Central memory CD4-positive, alpha-beta T cell (primary cell): ENCODE measurements at places on chromosomes 1 and 21.

DNA sequence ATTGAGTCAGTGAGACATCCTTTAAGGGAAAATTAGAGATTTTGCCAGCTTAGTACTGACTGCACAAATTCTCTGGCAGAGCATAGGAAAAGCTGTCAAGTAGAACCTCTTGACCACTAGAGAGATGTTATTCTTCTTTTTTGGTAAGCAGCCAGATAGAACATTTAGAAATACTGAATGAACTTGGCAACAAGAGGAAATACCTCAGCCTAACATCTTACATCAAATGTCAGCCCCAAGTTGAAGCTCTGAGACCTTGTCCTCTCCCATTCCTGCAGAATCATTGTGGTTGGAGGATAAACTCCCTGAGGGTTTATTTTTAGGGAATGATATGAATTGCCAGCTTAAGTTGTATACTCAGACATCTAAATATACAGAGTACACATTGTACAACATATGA lies 53.5 kb downstream of the MIGA1 start:
- DNase-seq = no peak

DNA sequence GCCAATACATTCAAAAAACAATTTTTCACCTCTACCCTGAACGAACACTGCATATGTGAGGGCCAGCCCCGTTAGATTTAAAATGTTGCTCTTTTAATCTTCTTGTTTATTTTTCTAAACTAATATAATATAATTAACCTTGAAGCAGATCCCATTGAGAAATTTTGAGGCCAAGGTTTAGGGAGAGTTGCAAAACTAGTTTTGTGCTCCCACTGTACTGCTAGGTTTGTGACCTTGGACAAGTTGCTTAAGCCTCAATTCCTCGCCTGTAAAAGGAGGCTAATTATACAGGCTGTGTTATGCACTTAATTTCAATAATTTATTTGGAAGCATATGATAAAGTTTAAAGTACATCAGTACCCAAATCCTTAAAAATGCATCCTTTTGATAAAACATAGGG lies 3.7 kb downstream of the IL23R start:
- no peak for DNase-seq

- DNase-seq = no peak
These were observed 109.8 kb downstream of the KCNK2 start for GRCh38 chr1:215192306-215192705.

- DNase-seq = no peak
These were observed 39.7 kb downstream of the SLC35A3 start for GRCh38 chr1:100009458-100009857.

GRCh38 chr1:219189021-219189824 lies 15.5 kb downstream of the LYPLAL1 start:
- no peak for DNase-seq

- no peak for DNase-seq
These were observed 31.6 kb upstream of the ARHGEF10L start for GRCh38 chr1:17507915-17508314.

DNA sequence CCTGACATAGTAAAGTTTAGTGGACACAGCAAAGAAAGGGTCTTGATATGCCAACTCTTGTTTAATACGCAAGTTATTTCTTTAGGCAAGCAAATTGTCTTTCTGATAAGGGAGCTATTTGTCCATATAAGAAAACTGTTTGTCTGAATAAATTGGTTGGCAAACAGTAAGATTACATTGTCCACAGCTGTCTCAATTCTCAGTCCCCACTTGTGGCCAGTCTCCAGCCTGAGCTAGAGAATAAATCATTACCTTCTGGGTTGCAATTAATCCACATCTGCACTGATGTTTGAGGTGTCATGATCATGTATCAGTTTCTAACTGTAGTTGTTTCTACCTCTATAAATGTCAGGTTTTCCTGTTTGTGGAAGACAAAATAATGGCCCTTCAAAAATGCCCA lies 60.0 kb upstream of the TNR start:
- no peak for DNase-seq

DNA sequence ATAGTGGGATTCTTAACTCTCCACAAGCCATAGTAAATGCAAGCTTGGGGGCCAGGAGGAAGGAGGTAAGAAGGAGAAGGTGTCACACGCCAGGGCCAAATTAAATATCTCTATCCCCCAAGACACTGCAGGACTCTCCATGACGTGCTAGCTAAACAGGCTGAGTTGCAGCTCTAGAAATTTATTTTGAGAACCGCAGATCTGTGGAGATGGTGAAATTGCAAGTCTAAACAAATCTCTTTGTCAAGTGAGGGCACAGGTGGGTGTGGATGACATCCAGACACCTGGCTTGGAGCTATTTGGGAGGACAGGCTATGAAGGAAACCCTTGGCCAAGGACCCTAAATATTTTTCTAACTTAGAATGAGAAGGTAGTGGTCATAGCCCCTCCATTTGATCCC lies 39.5 kb upstream of the USP1 start:
- DNase-seq = no peak

GRCh38 chr21:31571879-31572278 lies 87.6 kb upstream of the SOD1 start:
- no peak for DNase-seq

- DNase-seq = no peak
These were observed 22.8 kb upstream of the LBR start for GRCh38 chr1:225450491-225451191.

GRCh38 chr21:32626621-32627196 lies 14.5 kb upstream of the CFAP298 start:
- no peak for DNase-seq

GRCh38 chr1:92957030-92957734 lies 4.1 kb downstream of the DIPK1A start:
- DNase-seq = no peak

DNA sequence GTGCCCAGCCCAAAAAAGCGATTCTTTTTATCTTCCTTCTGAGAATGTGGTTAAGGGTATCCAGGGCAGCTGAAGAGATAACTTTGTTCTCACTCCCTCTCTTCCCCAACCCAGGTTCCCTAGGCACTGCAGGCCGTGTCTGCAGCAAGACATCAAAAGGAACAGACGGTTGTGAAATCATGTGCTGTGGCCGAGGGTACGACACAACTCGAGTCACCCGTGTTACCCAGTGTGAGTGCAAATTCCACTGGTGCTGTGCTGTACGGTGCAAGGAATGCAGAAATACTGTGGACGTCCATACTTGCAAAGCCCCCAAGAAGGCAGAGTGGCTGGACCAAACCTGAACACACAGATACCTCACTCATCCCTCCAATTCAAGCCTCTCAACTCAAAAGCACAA lies 11.4 kb downstream of the WNT2B start:
- DNase-seq = no peak

GRCh38 chr1:32958827-32959226 lies 5.8 kb downstream of the RNF19B start:
- DNase-seq = no peak

DNA sequence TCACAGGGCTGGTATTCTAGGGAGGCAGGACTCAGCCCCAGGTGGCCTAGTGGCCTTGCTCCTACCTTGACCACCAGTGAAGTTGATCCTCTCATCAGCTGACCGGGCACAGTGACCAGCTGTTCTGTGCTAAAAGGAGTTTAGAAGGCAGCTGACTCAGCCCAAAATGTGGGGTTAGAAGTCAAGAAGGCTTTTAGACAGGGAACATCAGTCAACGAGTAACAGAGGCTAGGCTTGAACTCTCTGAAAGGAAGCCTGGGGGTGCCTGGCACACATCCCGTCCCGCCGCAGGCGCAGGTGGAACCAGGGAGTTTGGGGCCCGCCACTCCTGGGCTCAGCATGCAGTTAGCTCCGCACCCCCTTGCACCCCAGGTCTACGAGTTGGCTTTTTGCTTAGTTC lies 114.9 kb upstream of the SLC45A1 start:
- DNase-seq = no peak

DNA sequence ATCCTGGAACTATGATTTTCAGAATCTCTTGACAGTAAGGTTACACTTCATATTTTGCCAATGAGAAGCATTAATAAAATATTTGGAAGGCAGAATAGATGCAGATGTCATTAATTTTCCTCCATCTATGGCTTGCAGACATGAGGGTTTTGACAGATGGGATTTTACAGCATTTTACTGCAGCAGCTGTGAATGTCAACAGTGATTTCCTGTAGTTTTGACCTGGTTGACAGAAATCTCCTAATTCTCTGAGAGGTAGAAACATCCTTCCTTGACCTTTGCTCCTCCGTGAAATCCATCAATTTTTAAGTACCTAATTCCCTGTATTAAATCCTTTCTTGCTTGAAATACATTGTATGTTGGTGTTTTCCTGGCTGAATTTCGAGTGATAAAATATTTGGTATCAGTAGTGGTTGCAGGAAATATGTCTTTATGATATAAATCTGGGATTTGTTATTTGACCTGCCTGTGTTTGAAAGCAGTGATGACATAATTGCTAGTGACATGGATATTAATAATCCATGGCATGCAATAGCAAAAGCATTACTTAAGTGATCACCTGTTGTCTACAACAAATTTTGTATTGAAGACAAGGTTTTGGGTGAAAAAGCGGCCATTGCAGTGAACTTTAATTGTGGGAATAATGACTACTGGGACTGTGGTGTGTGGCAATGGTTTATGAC lies 73.9 kb downstream of the HLX start:
- no peak for DNase-seq

GRCh38 chr21:14072761-14073535 lies 137.8 kb downstream of the LIPI start:
- DNase-seq = no peak

GRCh38 chr1:39082811-39083576 lies 56.8 kb downstream of the NDUFS5 start:
- no peak for DNase-seq

DNA sequence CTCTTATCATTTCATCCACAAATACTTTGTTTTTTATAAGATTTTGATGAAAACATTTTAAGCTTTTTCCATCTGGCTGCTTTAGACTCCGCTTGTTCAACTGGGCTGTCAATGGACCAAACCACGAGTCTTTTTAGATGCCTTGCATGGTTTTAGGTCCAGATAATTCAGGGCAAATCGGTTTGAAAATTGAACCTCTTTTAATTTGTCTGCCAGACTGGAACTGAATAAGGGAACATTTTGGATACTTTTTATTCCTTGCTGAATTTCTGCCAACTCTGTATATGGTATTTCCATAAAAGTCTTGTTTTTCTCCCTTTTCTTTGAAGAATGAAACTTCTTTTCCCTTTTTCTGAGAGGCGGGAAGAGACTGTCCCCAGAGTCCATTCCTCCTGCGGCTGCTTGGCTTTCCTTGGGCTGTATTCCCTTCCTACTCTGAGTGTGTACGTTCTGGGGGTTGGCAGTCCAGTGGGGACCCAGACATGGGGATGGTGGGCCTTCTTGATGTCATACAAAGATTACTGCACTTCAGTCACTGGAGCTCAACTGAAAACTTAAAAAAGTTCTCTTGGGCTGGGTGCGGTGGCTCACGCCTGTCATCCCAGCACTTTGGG lies 46.5 kb upstream of the CNN3 start:
- DNase-seq = no peak

DNA sequence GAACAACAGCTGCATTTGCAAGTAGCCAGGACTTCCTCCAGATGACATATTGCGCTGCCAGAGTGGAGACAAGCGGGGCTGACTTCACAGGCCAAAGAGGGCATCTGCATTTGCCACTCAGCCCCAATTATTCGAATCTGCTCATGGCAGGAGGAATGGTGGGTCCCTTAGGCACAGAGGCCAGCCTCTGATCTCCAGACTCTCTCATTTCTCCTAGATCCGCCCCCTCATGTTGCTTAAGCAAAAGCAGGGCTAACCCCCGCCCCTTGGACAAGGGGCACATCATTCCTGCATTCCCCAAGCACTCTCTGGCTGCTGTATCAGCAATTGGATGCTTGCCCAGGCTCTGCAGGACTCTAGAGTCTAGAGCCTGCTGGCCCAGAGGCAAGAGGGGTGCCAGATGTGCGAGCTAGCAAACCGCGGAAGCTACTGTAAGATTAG lies 262.4 kb downstream of the ST6GALNAC3 start:
- no peak for DNase-seq

DNA sequence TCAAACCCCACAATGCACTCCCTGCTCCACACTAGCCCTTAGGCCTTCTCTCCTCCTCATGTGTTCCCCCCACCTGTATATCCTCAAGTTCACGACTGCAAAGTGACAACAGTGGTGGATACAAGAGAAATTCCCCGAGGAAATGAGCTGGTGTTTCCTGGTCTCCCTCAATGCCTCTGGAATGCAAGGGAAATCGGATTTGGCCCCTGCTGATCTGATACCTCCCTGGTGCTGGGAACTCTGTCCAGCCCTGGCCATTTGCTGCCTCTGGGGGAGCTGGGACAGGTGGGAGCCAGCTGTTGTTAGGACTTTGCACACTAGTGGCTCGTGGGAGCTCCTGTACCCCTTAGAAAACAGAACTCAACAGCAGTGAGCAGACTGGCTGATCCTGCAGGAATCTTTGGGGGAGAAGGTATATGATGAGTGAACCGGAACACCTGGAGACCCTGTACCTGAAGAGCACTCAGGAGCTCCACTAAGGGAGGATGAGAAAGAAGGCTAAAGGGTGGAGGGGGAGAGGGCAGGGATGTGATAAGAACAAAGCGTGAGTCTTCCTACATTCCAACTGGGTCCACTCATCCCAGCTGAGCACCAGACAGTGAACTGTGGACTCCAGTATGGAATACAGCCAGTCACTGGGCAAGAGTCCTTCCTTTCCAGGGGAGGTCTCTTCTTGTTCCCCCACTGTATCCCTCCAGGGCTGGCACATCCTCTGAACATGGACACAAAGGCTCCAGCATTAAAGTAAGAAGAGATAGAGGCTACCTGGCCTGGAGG lies 69.3 kb downstream of the PLXNA2 start:
- no peak for DNase-seq

DNA sequence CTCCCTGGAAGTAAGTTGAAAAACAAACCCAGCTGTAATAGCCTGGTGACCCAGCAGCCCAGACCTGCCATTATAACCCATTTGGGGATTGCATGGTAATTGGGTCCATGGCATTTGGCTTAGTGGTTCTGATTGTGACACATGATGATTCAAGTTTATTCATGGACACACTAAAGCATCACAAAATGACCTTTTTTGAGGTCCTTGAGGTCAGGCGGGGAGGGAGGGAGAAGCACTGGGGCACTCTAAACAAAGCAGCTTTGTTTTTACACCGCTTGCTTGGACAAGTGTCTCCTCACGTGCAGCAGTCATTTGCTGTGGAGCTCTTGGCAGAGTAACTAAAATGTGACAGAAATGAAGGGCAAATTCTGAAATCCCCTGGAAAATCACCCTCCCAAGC lies 241.0 kb upstream of the SGIP1 start:
- DNase-seq = no peak

- no peak for DNase-seq
These were observed 522 bp downstream of the SLC45A1 start for GRCh38 chr1:8318436-8318835.

- no peak for DNase-seq
These were observed 16.1 kb upstream of the MYCL start for GRCh38 chr1:39917825-39918224.
